DMS53 (cell line): ENCODE measurements at places on chromosomes 6 and 20.
A peak's percentile ranks its signal among the peaks of the same experiment; 100 is the strongest.

- peak; percentile 5 for DNase-seq
These were observed 343.5 kb downstream of the RFPL4B start for GRCh38 chr6:112690497-112691202.

DNA sequence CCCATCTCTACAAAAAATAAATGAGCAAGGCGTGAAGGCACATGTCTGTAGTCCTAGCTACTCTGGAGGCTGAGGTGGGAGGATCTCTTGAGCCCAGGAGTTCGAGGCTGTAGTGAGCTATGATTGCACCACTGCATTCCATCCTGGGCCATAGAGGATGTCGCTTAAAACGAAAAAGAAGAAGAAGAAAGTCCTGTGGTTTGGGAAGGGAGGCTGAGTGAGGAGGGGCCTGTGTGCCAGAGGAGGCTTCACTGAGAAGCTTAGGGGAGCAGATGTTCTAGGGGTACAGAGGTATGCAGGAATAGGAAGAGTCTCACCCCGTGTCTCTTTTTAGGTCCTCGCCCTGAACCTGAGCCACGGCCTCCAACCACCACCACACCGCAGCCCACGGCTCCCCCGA is 4.2 kb downstream of the MMP9 start:
- no peak for DNase-seq

- DNase-seq: no peak
These were observed 34.9 kb upstream of the MTHFD1L start for GRCh38 chr6:150830439-150831165.

DNA sequence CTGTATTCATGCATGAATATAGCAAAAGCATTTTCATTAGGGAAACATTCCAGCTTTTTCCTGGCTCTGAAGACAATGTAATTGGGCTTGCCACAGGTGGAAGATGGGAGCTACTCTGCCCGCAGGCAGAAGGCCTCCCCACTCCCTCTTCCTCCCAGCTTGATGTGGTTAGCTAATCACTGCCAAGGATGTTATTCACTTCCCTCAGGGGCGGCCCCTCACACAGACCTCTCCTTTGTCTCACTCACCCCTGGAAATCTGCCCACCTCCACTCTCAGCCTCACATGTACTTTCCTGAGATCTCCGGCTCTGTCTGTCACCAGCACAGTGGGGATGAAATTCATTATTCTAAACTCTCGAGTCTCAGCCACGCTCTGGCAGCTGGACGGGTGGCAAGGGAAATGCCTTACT is 100.7 kb downstream of the ANKRD60 start:
- no peak for DNase-seq

GRCh38 chr6:18359237-18359885 is 27.8 kb upstream of the RNF144B start:
- DNase-seq: no peak
